Activated T-cell treated with anti-CD3 and anti-CD28 coated beads, Interleukin-2, amount 50 U/mL, for 1 hour (primary cell): ENCODE measurements at places on chromosomes 11 and 22.

- DNase-seq = no peak
Observed at GRCh38 chr22:24376586-24376985, 50.8 kb upstream of the ADORA2A start.

GRCh38 chr11:19242179-19242932 lies 1.6 kb upstream of the E2F8 start:
- DNase-seq = no peak

DNA sequence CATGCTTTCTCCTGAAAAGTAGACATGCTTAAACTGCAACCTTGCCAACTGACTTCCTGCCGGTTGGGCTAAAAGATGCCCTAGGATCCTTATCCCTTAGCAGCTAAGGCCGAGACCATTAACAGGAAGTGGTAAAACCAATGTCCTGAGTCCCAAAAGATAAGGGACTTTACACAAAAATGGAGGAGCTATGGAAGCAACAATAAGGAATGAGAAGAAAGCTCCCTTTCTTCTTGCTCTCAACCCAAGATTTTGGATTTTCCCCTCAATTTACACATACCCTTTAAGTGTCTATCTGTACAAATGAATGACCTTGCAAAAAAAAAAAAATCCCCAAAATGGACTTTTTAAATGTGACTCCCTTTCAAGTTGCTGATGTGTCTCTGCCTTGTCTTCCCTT lies 11.1 kb downstream of the MRPL17 start:
- no peak for DNase-seq

DNA sequence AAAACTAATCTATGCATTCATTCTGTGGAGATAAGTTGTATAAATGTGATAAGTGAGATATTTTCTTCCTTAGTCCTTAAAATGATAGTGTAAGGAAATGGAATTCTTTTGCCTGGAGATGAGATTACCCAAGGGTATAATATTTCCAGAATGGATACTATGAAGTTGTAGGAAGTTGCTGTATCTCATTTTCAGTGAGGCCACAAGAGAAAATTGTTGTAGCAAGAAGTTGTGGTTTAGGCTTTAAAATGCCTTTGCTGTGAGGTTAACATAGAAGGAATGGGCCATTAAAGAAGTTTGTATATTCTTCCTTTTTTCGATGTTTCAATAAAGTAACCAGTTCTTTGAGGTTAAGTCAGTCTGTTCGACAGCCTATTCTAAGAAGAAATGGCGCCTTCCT lies 50.7 kb upstream of the LIN7C start:
- DNase-seq = no peak

GRCh38 chr11:20854215-20854955 lies 185.0 kb downstream of the NELL1 start:
- DNase-seq = no peak

- DNase-seq = no peak
Observed at GRCh38 chr11:118714816-118715215, 35.4 kb upstream of the TREH start.

GRCh38 chr11:34416766-34417165 lies 22.0 kb upstream of the CAT start:
- DNase-seq = no peak

DNA sequence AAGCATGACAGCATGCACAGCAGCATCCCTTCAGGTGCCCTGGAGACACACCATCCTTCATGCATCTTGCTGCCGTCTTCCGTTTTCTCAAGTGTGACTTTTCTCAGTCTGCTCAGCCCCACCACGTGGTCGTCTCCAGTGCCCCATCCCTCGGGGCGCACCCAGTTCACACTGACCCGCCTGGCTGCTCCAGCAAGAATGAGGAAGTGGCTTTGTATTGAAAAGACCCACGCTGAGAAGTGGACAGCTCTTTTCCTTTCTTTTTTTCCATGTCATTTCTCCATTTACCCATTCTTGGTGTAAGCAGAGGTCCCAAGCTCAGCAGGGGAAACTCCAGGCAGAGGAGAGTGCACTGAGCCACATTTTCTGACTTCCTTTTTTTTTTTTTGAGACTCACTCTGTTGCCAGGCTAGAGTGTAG lies 14.5 kb downstream of the SERPINH1 start:
- no peak for DNase-seq

GRCh38 chr11:75565221-75565814 lies 3.3 kb downstream of the SERPINH1 start:
- DNase-seq = no peak

DNA sequence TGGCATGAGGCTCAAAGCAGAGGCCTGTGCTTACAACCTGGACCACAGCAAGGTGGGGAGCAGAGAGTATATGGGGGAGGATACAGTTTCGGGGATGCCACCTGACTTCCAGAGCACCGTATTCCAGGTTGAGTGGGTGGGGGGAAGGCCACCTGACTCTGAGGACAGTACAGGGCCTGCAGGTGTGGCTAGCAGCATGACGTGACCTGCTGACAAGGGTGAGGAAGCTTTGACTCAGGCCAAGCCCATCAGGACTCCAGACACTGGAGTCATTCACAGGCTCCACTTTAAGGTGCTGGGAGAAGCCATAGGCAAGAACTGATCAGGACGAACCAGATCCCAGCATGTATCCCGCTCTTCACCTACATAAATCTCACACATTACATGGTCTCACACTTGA lies 34.6 kb upstream of the CRTAM start:
- DNase-seq = no peak

- no peak for DNase-seq
Observed at GRCh38 chr11:75597636-75598035, 35.6 kb downstream of the SERPINH1 start.

- DNase-seq = no peak
Observed at GRCh38 chr22:45532235-45532631, 29.6 kb downstream of the FBLN1 start.

DNA sequence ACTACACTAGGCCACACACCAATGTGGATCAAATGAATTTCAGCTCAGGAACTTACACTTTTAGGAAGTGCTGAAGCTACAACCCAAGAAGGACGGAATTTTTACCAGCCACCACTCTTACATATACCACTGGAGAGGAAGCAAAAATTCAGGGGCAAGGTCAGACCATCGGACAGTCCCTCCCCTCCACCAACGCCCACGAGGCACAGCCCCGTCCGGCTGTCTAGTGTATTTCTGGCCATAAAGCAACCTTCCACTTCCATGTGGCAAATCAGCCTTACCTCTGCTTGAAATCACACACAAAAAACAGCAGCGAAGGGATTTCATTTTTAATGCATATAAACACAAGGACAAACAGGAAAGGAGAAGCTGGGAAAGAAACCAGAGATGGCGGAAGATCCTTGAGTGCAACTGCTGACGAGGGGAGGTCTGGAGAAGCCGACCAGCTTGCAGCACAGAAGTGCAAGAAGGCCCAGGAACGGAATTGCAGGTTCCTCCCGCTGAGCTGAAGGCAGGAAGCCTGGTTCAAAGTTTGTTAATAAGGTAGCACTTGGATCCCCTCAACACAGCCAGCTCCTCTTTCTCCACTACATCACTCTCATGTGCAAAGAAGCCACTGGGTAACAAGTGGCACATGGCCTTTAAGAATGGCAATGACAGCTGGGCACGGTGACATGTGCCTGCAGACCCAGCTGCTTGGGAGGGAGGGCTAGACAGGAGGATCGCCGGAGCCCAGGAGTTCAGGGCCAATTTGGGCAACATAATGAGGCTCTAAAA lies 71.5 kb downstream of the SHANK2 start:
- no peak for DNase-seq

DNA sequence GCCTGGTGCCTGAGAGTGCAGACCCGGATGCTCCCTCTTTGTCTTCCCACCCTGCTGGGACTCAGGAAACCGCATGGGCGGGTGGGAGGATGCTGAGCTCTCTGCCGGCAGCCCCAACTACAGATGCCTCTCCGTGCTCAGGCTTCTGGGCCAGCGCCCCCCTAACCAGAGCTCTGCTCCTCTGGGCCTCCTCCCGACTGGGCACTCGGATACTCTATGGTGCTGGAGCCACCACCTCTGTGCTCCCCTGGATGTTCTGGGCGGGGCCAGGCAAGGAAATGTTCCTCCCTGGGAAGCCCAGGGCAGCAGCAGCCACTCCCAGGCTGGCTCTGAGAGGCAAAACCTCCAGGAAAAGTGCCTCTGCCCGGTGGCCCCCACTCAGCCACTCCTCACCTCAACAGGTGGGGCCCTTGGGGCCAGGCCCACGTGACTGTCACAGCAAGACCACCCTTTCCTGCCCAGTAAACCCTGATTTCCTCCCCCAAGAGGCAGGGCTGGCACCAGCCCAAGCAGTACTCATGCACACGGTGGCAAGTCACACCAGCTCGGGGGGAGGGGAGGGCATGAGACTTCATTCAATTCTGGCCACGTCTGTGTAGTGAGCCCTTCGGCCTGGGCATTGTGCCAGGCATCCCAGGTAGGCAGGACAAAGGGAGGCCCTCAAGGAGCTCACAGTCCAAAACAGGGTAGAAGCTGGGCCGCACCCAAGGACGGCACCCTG lies 54.7 kb upstream of the TCF20 start:
- no peak for DNase-seq

DNA sequence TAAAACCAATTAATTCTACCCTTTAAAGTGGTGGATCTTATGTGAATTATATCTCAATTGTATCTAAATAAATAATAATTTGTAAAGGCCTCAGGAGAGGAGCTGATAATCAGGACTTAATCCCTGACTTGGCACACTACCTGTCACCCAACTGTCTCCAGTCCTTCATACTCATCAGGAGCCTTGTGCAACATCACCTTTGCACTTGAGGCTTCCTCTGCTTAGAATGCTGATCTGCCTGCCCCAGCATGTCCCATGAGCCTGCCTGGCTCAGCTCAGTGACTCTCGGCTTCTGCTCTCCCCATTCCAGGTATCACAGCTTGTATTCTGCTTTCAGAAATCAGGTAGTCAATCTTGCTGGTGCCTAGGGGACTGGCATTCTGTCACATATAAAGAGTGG lies 43.9 kb upstream of the PRODH start:
- DNase-seq = no peak

- no peak for DNase-seq
Observed at GRCh38 chr22:20221421-20222340, 46.4 kb downstream of the RTN4R start.

DNA sequence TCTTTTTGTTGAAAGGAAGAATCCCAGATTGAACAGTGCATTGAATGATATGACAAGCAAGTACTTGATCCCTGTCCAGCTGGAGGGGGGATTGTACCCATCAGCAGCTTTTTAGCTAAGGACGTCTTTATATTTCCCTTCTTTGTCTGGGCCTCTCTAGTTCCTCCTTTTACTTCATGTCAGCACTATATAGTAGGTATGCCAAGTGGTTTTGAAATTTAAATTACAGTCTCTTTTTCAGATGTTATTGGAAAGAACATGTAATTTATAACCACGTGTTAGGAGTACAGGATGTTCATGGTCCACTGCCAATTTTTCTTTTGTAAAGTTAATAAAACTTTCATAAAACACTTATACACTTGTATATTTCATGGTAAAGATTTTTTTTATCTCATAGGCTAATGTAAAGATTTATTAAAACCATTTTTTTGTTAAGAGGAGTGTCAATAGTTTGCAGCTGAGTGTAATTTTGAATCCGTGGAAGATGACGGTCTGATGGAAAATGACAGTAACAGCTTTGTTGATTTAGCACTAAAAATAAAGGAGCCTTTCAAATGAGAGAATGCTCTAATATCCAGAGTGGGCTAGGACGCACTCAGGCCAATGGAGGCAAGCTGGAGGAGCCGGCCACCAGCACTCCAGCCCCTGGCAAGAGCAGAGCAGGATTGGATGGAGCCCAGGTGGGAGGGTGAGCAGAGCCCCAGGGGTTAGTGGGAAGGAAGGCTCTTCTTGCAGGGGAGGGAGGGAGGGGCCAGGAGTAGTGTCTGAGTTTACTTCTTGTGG lies 488.3 kb downstream of the INSC start:
- no peak for DNase-seq

- DNase-seq = no peak
Observed at GRCh38 chr11:110097459-110098012, 4.3 kb downstream of the ZC3H12C start.

DNA sequence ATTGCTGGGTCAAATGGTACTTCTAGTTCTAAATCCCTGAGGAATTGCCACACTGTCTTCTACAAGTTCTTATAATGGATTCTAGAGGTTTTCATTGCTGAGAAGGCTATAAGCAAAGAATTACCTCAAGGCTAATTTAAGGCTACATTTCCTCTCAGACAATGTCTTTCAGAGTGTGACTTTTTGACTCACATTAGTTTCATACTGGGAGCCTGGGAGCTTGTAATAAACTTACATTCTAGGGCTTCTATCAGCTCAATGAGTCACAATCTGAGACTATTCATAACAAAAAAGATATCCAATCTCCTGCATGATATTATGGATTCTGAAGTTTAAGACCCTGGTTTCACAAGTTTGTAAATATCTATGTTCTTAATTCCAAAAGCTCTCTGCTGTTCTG lies 408.7 kb downstream of the LRRC4C start:
- no peak for DNase-seq

DNA sequence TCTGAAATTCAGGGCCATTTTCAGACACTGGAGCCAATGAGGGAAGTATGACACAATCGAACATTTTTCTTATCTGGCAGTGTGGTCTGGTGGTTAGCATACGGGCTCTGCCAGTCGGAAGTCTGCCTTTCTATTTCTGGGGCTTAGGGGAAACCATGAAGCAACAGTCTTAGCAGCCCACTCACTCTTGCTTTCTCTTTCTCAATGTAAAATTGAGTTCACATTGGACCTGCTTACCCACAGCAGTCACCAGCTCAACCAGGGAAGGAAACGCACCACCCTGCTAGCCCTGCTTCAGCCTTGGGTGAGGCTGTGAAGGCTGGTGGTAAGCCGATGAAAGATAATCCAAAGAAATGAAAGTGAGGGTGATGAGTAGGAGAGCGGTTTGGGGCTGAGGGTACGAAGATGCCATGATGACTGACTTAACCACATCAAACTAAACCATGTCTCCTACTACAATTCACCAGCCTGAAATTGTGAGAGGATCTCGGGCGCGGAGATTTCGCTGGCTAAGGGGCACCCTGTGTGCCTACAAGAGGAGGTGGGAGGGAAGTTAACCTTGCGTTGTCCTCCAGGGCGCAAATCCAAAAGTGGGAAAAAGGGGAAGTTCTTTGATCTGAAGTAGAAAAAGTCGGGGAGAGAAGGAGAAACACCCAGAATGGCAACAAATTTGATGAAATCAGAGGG lies 2.0 kb upstream of the LMO2 start:
- DNase-seq = peak; percentile 63

- DNase-seq = no peak
Observed at GRCh38 chr22:37249986-37250385, 5.9 kb upstream of the RAC2 start.

DNA sequence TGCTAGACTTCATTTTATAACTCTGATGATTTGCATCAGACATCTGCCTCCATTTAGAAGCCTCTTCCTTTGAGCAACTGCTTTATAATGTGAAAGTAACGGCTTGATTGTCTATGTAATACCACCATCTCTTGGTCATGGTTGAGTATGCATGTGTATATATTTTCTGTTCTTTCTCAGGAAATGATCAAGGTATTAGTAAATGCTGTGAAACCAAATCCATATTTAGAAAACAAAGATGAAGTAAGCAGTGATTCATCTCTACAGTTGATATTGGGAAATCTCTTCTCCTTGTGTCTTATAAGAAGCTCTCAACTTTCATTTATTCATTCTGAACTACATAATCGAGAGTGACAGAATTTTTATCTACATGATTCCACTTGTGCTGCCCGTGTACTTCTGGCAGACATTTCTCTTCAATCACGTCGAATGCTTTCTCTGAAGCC lies 104.6 kb upstream of the ANO3 start:
- no peak for DNase-seq
